ENCODE measurements at places on chromosomes 12 and 14. TPM values are rescaled to one million over a fixed set of nuclear protein-coding genes. Genes with fewer than 3 reads are reported as not detected.

The BATF gene
- 9.5 TPM for total RNA-seq

The REP15 gene
- total RNA-seq, result 5.6 TPM

The BEGAIN gene
- total RNA-seq, result 0.27 TPM

The STAC3 gene
- total RNA-seq, result 0.27 TPM

DNA sequence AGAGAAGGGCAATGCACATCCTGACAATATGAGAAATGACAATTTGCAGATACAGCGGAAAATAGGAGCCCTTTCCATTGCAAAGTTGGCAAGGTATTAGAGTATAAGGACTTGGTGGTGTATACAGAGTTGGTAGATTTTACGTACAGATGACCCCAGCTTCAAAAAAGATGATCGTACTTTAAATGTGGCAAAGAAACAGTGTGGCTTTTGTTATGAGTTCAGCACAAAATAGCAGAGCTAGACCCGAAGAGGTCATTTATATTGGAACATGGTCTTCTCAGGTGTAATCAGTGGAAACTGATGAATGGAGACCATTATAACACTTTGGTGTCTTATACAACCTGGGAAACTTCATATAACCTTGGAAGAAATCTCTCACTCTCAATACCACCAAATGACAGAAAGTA, 2.3 kb downstream of the CLEC2B start:
- no peak for DNase-seq

GRCh38 chr12:11987901-11988300, 82.8 kb upstream of the BCL2L14 start:
- no peak for DNase-seq

- no peak for DNase-seq
Measured at GRCh38 chr12:131454418-131455217, 256.3 kb upstream of the SFSWAP start.

- DNase-seq, result no peak
Measured at GRCh38 chr12:49284672-49285071, 10.3 kb upstream of the PRPH start.

GRCh38 chr12:120833849-120834248, 70.3 kb downstream of the SPPL3 start:
- DNase-seq, result no peak

DNA sequence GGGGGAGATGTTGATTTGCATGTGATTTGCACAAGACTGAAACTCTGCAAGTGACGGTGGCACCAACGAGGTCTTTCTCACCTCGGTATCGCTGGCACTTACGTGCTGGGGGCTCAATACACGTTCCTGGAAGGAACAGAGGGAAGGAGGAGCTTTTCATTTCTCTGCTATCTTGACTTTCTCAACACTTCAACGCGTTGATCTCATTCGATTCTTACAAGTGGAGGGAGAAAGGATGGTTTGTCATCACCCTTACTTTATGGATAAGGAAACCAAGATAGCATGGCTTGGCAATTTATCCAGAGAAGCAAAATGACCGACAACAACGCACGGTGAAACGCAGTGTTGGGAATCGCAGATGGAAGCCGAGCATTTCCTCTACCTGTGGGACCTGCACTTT, 87.3 kb upstream of the RFLNA start:
- DNase-seq, result no peak

GRCh38 chr14:105151838-105152793, 16.5 kb downstream of the JAG2 start:
- no peak for DNase-seq

DNA sequence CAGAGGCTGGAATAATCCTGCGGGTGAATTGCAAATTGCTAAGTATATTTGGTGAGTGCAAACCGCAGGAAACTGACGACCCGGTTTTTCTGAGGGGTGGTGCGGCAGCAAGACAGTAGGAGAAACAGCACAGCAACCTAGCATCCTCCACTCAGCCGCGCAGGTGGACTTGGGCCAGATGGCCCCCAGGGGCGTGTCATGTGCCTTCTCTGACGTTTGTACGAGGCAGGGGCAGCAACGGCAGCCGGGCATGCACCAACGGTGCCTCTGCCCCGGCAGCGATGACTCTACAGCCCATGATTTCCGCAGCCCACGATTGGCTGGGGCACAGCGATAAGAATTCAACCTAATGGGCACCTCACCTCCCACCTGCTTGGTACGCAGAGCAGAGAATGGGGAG, 11.1 kb upstream of the CLEC2A start:
- DNase-seq, result no peak

DNA sequence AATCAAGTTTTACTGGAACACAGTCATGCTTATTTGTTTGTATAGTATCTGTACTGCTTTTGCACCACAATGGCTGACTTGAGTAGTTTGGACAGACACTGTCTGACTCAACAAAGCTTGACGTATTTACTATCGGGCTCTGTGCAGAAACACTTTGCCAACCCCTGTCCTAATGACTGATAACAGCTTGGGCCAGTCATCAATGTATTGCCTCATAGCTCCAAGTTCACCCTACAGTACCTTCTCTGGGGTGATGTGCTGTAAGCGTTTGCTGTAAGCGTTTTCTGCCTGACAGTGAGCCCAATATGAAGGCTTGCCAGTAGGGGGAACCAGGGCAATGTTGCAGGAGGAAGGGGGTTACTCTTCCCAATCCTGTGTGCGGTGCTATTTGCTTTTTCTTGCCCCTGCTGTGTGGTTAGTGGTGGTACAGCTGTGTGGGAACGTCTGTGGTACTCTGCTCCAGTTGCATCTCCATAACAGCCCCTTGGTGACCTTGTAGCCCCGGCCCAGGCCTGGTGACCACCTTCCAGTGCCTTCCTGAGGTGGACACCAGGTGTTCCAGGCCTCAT, 5.4 kb upstream of the CCDC177 start:
- no peak for DNase-seq

GRCh38 chr12:127070515-127071157, 1196.3 kb upstream of the TMEM132C start:
- no peak for DNase-seq

The SLC7A7 gene
- 34.4 TPM for total RNA-seq

DNA sequence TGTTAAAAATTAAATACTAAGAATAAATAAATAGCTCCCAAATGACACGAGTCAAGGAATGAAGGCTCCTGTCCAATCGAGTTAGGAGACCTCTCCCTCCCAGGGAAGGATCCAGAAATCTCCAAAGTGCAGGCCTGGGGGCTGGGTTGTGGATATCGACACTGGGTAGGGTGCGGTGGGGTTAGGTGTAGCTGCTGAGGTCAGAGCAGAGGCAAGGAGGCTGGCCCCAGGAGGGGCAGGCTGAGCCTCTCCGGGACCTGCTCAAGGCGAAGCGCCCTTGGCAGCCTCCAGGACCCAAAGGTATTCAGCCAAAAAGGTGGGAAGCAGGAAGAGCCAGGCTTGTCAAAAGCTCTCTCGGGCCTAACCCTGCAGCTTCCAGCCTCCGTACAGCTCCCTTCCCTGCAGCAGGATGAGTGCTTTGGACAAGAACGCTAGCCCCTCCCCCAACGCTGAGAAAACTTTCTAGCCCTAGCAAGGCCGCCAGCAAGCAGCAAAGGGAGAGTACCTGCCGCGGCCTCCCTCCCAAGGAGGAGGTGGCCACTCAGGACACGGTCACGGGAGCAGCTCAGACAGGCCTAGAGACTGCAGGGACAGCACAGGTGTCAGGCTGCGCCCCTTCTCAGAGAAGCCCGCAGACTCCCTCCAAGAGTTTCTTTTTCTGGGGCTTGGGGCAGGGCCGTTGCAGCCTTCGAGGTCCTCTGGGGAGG, 3.7 kb upstream of the PNMA1 start:
- DNase-seq, result no peak

DNA sequence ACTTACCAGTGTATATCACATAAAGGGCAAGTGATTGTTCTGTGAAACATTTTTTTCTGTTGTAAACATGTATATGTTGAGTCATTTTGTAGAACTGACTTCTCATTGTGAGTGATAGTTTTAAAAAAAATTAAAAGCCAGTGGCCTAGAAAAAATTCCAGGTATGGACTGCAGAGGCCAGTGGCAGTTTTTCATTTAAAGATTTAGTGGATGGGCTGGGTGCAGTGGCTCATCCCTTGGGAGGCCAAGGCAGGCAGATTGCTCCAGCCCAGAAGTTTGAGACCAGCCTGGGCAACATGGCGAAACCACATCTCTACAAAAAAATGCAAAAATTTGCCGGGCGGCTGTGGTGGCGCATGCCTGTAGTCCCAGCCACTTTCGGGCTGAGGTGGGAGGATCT, 84.7 kb upstream of the MDM1 start:
- no peak for DNase-seq

GRCh38 chr12:56141946-56142784, 10.2 kb upstream of the MYL6B start:
- DNase-seq, result no peak

DNA sequence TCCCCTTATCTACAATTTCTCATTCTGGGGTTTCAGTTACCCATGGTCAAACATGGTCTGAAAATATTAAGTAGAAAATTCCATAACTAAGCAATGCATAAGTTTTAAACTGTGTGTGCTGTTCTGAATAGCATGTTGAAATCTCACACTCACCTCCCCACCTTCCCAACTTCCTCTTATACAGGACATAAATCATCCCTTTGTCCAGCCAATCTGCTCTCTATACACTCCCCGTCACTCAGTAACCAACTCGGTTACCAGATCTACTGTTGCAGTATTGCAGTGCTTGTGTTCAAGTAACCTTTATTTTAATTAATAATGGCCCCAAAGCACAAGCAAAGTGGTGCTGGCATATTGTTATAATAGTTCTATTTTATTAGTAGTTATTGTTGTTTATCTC, 420.5 kb downstream of the GXYLT1 start:
- no peak for DNase-seq

GRCh38 chr12:10197879-10198278, 14.8 kb upstream of the GABARAPL1 start:
- no peak for DNase-seq

The CMA1 gene
- total RNA-seq, result not detected

The KRT6C gene
- not detected for total RNA-seq

The NUAK1 gene
- total RNA-seq, result 20.0 TPM

DNA sequence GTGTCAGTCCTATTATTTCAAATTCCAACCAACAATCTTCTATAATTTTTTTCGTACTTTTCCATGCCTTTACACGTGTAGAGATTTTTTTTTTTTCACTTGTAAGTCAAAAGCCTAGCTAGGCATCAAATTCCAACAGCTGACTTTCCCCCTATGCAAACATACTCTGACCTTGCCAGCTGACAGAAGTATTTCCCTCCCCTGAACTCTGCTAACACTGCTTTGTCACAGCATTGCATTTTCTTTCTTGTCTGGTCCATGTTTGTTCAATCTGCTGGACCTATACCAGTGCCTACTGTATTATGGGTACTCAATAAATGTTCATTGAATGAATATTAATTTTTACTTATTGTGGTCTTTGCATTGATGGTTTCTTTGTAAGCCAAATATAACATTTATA, 435.3 kb upstream of the GARIN6 start:
- DNase-seq, result no peak

The MYBPC1 gene
- total RNA-seq, result 0.49 TPM

- no peak for DNase-seq
Measured at GRCh38 chr14:54299410-54300363, 97.1 kb upstream of the CDKN3 start.

DNA sequence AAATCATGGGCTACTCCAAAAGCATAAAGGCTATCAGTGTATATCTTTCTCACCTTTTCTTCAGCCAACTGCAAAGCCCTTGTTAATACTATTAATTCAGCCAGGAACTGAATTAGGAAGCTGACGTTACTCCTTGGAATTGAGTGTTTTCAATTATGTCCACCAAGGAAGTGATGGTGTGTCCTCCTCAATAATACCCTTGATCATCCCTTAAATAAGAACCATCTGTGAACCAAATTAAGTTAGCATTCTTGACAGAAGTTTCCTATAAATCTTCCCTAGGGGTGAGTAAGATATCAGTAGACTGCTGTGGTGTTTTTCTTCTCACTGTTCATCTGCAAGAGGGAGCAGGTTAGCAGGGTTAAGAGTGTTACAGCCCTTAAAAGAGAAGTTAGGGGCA, 252.3 kb upstream of the AVPR1A start:
- DNase-seq, result no peak

- DNase-seq, result no peak
Measured at GRCh38 chr12:131002216-131002631, 48.5 kb downstream of the ADGRD1 start.

- no peak for DNase-seq
Measured at GRCh38 chr12:123828120-123828519, 66.0 kb downstream of the DNAH10 start.

DNA sequence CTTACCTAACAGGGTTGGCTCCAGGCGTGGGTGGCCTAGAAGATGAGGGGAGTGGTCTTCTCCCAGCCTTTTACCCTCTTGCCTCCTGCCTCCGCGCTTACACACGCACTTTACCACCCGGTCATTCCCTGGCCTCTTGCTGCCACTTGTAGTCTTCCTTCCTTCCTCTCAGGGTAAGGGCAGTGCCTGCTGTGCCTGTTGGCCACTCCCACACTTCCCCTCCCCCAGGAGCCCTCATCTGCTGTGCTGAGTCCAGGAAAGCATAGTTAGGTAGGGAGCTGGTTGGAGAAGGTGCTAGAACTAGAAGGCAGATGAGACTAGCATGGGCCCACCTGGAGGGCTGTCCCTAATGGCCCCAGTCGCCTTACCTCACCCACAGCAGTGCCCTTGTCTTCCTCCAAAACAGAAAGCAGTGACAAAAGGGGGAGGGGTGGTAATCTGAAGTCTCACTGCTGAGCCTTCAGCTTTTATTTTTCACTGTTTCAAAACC, 54.3 kb upstream of the SRSF5 start:
- no peak for DNase-seq

The BICD1 gene
- total RNA-seq, result 18.7 TPM

DNA sequence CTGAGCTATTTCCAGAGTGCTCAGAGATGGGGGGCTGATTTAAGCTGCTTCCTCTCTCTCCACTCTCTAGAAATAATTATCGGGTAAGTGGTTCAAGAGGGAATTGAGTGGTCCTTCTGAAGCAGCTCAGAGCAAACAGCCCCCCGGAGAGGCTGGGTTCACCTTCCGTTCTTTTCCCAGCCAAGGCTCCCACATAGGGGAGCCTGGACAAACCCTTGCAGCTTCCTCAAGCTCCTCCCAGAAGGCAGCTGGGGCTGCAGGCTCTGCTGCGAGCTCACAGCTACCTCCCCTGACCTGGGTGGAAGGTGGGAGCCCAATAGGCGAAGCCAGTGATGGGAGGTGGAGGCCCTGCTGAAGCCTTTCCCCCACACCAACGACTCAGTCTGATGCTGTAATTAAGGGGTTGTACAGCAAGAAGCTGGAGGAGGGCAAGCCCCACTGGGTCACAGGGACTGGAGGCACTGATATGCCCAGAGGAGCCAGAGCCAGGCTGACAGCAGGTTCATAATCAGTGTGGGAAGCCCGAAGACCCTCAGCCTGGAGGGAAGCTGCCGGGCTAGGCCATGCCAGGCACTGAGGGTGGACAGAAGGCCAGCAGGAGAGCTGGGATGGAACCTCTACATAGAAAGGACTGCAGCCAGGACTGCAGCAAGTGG, 52.4 kb downstream of the ARL6IP4 start:
- no peak for DNase-seq

GRCh38 chr12:8449355-8449859, 6.4 kb upstream of the CLEC6A start:
- no peak for DNase-seq

The GDF3 gene
- total RNA-seq, result not detected

- no peak for DNase-seq
Measured at GRCh38 chr14:93683226-93683625, 105.1 kb downstream of the PRIMA1 start.

- DNase-seq, result no peak
Measured at GRCh38 chr12:16030744-16031143, 119.6 kb downstream of the DERA start.

Measured in thoracic aorta (tissue), 2 donors.